Panc1 (cell line): ENCODE measurements at places on chromosomes 5 and 9. TPM values are rescaled to one million over a fixed set of nuclear protein-coding genes. Genes with fewer than 3 reads are reported as not detected.

The ANKDD1B gene
- 0.10 TPM for total RNA-seq

The CD14 gene
- total RNA-seq, result 2.5 TPM

The P4HA2 gene
- total RNA-seq, result 25.1 TPM

The OBP2B gene
- not detected for total RNA-seq

The FGFR4 gene
- 7.5 TPM for total RNA-seq

The ECM2 gene
- total RNA-seq, result not detected

The CNOT6 gene
- 32.8 TPM for total RNA-seq

The ZNF484 gene
- total RNA-seq, result 5.4 TPM

The NEUROG1 gene
- not detected for total RNA-seq

The SPINK6 gene
- not detected for total RNA-seq

The CFAP90 gene
- total RNA-seq, result 0.69 TPM

The TAF1L gene
- total RNA-seq, result not detected

The GBGT1 gene
- 1.8 TPM for total RNA-seq

The PLEKHG4B gene
- total RNA-seq, result 8.9 TPM

The NEURL1B gene
- total RNA-seq, result 5.3 TPM

The PCDH12 gene
- not detected for total RNA-seq

The DMRT1 gene
- not detected for total RNA-seq

The SMIM3 gene
- 55.2 TPM for total RNA-seq

The PDGFRB gene
- total RNA-seq, result 1.8 TPM
